Esophagus squamous epithelium (tissue), 5 donors: ENCODE measurements at places on chromosomes 7 and 10.

DNA sequence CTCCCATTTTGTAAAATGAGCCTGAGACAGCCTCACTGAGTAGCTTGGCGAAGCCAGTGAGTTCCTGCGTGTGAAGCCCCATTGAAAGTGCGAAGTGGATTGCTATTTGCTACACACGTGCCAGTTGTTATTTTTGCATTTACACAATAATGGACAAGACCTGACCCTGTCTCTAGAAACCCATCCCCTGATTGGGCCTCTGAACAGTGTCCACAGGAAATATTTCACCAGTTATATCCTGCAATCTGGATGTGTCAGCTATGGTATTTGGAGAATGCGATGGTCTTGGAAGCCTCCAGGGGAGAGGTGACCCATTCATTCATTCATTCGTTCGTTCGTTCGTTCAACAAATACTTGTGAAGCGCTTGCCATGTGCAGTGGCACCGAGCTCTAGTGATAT lies 37.1 kb downstream of the COL13A1 start:
- DNase-seq = no peak
- H3K4me1 ChIP-seq = no peaks in the 10 kb centered on the region
- no peaks in the 10 kb centered on the region for H3K36me3 ChIP-seq
- no peak overlapping the region for H3K4me3 ChIP-seq

GRCh38 chr7:157017149-157017548 lies 6.7 kb upstream of the MNX1 start:
- H3K27me3 ChIP-seq = peaks cover 46% of the 10 kb centered on the region
- DNase-seq = no peak
- no peak overlapping the region for H3K4me3 ChIP-seq
- H3K27ac ChIP-seq = no peak overlapping the region
- no peaks in the 10 kb centered on the region for H3K36me3 ChIP-seq

- H3K27ac ChIP-seq = no peak overlapping the region
- no peaks in the 10 kb centered on the region for H3K27me3 ChIP-seq
- no peak for DNase-seq
- no peak overlapping the region for H3K4me3 ChIP-seq
- no peaks in the 10 kb centered on the region for H3K4me1 ChIP-seq
These were observed 57.6 kb upstream of the ANTXRL start for GRCh38 chr10:46229144-46229563.

GRCh38 chr7:54596747-54597146 lies 54.6 kb downstream of the VSTM2A start:
- H3K27ac ChIP-seq = no peak overlapping the region
- no peaks in the 10 kb centered on the region for H3K4me1 ChIP-seq
- H3K4me3 ChIP-seq = no peak overlapping the region
- no peaks in the 10 kb centered on the region for H3K36me3 ChIP-seq

- H3K36me3 ChIP-seq = no peaks in the 10 kb centered on the region
- H3K27me3 ChIP-seq = no peaks in the 10 kb centered on the region
- H3K27ac ChIP-seq = no peak overlapping the region
- DNase-seq = no peak
These were observed 41.1 kb downstream of the COBL start for GRCh38 chr7:51275532-51275931.

GRCh38 chr7:27107391-27108381 lies 5.2 kb upstream of the HOXA2 start:
- H3K4me3 ChIP-seq = peak overlapping the region; percentile 26
- no peaks in the 10 kb centered on the region for H3K36me3 ChIP-seq
- no peak for DNase-seq
- H3K4me1 ChIP-seq = peaks cover 100% of the 10 kb centered on the region

DNA sequence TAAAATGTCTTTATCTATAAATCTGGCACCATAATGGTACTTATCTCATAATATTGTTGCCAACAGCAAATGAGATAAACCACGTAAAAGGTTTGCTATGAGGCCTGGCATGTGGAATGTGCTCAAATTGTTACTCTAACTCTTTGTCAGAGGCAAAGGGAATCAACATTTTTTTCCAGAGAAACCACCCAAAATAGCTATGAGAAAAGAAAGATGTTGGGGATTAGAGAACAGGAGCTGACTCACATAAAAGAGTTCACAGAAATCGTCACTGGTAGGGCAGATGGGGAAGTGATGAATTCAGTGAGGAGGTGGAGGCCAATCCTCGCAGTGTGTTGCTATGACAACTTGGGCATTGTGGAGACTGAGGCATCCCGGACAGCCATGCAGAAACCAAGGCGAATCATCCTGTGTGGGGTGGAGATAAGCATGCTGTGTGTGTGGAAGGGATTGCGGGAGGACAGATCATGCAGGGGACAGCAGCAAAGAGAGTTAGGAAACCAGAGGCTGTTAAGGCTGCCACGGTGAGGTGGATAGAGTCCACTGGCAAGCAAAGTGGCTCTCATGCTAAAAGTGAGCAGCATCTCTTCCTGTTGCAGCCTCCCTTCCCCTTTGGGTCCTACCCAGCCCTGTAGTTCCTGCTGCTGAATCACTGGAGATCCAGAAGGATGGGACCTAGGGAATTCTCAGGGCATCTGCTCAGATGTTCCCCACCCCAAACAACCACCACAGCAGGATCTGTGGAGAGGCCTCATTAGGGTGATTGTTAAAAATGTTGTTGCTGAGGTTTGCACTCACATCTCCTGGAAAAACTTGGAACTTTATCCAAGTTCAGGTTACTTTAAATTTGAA lies 103.9 kb downstream of the CUBN start:
- H3K27me3 ChIP-seq = no peaks in the 10 kb centered on the region
- no peaks in the 10 kb centered on the region for H3K36me3 ChIP-seq

DNA sequence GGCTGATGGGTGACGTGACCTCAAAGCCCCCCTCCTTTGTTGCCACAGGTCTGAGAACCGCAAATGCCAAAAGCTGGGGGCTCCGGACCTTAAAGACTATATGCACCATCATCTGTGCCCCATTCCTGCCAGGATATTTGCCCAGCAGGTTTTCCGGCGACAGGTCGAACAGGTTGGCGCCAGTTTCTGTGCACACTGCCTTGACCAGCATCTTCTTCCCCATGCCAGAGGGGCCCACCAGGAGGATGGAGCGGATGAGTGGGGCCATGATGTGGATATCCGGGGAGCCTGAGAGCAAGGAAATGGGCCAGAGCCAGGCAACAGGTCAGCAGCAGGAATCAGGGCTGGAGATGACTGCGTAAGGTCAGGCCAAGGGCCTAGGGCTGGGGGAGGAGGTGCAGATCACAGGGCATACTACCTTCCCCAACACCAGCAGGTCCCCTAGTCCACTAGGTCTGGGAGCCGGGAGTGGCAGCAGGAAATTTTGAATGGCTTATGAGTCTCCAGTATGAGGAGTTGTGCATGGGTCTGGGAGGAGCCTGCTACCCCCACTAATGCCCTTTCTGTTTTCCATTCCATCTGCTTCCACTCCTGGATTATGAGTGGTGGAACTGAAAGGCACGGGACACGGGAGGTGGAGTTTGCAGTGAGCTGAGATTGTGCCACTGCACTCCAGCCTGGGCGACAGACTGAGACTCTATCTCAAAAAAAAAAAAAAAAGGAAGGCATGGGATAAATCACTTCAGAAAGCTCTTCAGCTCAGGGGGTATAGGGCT lies 6.3 kb upstream of the ASB10 start:
- H3K27me3 ChIP-seq = no peaks in the 10 kb centered on the region
- H3K27ac ChIP-seq = no peak overlapping the region
- H3K36me3 ChIP-seq = no peaks in the 10 kb centered on the region
- no peak overlapping the region for H3K4me3 ChIP-seq

- H3K4me3 ChIP-seq = no peak overlapping the region
- DNase-seq = no peak
- H3K4me1 ChIP-seq = no peaks in the 10 kb centered on the region
- no peaks in the 10 kb centered on the region for H3K27me3 ChIP-seq
These were observed 734.5 kb upstream of the LRRN3 start for GRCh38 chr7:110356438-110356837.

- no peak for DNase-seq
- H3K27ac ChIP-seq = no peak overlapping the region
- H3K4me3 ChIP-seq = no peak overlapping the region
These were observed 11.4 kb downstream of the BLVRA start for GRCh38 chr7:43769791-43770465.

DNA sequence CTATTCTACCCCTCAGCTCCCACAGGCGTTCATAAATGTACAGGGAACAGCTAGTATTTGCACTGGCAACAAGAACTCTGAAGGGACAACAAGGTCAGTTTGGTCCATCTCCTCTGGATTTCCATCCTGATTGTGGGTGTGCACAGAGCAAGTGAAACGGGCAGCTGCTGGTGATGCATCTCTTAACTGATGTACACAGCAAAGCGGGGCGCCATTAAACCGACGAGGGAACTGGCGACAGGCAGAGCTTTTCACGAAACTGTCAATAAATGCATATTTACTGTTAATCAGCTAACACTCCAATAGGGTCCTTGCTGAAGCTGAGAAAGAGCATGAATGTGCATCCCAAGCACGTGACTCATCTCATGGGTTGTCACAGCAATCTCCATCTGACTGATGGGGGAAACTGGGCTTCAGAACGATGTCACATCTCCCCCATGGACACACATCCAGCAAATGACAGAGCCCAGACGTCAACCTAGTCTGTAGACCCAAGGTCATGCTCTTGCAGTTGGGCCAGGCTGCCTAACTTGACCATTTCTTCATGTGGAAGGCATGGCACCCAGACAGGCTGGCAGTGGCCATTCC lies 54.2 kb downstream of the FAM53B start:
- no peak overlapping the region for H3K4me3 ChIP-seq
- H3K27me3 ChIP-seq = no peaks in the 10 kb centered on the region
- no peak for DNase-seq
- no peaks in the 10 kb centered on the region for H3K36me3 ChIP-seq
- H3K4me1 ChIP-seq = no peaks in the 10 kb centered on the region
- H3K27ac ChIP-seq = peak overlapping the region; percentile 28
